ENCODE measurements at places on chromosomes 2 and 18.

DNA sequence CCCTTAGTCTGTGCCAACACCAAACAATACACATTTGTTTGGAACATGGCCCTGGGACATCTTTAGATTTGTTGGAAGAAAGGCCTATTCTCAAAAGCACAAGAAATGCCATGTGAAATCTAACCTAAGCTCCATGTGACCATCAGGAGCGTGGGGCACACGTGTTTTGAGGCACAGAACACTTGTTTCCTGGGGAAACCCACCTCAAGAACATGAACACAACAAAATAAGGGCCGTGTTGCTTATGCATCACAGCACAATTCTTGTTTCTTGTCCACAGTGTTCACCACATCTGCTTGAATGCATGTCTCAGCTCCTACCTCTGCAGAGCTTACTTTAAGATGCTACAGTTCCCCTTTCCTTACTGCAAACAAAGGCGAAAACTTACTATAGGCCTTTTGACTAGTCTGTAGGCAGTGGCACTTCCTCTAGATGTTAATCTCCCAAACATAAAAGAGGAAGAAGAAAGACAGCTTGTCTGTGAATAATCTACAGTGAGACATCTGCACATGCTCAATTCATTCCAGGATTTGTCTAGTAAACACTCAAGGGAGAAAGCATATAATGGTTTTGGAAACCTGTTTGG, 165.0 kb downstream of the ANKRD44 start:
- DNase-seq, result no peak

GRCh38 chr2:58794103-58794502, 553.0 kb upstream of the FANCL start:
- DNase-seq, result no peak

GRCh38 chr2:66431846-66432587, 2.9 kb upstream of the MEIS1 start:
- no peak for DNase-seq

DNA sequence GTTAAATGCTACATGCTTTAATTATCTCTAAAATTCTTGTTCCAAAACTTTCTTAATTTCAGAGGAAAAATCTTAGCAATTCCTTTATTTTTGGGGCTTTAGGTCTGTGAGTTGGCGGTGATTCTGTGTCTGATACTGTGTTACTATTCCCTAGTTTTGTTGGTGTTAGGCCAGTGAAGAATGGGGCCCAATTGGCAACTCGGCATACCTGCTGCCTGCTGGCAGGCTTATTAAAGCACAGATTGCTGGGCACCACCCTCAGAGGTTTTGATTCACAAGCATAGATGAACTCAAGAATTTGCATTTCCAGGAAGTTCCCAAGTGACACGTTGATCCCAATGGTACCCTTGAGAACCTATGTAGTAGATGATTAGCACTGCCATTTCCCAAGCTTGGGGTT, 101.6 kb downstream of the OSBPL6 start:
- DNase-seq, result no peak

- DNase-seq, result no peak
These were observed 19.5 kb upstream of the MRO start for GRCh38 chr18:50839341-50839740.

DNA sequence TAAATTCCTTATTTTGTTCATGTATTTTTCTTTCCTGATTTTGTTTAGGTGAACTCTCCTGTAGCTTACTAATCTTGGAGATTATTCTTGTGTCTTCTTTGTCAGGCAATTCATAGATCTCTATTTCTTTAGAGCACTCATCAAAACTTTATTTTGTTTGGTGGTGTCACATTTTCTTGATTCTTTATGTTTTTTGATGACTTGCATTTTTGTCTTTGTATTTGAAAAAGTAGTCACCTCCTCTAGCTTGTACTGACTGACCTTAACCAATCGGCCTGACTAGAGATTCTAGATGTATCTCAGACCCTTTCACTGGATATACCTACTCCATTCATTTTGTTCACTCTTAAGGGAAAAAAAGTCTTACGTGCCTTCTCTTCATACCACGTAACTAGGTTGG, 986.3 kb upstream of the LRRTM1 start:
- DNase-seq, result no peak

DNA sequence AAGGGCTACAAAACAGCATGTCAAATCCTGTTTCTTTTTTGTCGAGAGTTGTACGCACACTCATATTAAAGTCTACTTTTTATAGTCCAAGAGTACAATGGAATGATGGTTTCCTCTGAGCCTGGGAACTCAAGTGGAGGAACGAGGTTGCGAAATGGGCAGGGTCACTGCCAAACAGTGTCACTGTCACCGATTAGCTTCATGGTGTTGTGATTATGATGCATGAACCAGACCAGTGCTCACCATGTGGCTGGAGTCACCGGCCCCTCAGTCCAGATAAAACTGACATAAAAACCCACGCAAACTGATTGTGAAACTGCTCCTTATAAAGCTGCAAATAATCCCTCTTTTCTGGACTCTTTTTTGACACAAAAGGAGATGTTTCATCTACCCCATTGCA, 122.0 kb downstream of the COPS8 start:
- no peak for DNase-seq

- DNase-seq, result no peak
These were observed 180.9 kb downstream of the TRABD2A start for GRCh38 chr2:84700006-84700405.

GRCh38 chr2:86592547-86593230, 29.4 kb upstream of the CHMP3 start:
- no peak for DNase-seq

- DNase-seq, result no peak
These were observed 309.2 kb downstream of the NR4A2 start for GRCh38 chr2:156023229-156023869.

DNA sequence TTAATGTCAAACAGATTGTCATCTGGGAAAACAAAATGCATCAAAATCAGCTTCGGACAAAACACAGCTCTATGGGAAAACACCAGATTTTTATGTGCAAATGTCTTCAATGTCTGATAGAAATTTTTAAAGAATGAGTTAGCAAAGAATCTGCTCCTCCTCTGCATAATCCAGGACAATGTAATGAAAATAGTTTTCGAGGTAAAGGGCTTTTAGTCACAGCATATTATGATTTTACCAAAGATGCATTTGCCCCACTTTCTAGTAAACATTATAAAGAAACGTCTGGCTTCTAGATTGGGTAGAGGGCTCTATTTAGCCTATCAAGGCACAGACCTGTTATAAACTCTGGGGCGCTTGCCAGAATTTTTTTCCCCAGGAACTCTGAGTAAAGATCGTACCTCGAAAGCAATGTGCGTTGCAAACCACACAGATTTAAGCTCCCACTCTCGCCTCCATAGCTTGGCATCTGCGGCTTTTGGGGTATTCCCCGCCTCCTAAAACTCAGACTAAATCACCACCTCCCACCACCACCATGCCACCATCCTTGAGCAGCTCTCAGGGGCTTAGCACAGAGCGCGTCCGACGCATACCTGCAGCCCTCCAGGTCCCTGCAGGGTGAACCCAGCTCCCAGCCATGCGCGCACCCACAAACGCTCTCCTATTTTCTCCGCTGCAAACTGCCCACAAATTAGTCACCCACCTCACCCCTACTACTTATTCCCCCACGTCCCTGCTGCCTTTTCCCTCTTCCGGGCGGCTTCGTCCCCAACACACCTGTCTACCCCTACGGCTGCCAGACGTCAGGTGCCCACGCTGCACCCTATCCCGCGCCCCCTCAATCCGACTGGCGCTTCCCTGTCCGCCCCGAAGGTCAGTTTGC, 829 bp downstream of the ACVR1C start:
- peak; percentile 27 for DNase-seq

Data from stimulated activated CD4-positive, alpha-beta T cell treated with anti-CD3 and anti-CD28 coated beads, Interleukin-15, amount 100 ng/mL, for 48 hours (primary cell).